NCI-H2171 (cell line): ENCODE measurements at places on chromosomes 12 and 14.
A peak's percentile ranks its signal among the peaks of the same experiment; 100 is the strongest.

DNA sequence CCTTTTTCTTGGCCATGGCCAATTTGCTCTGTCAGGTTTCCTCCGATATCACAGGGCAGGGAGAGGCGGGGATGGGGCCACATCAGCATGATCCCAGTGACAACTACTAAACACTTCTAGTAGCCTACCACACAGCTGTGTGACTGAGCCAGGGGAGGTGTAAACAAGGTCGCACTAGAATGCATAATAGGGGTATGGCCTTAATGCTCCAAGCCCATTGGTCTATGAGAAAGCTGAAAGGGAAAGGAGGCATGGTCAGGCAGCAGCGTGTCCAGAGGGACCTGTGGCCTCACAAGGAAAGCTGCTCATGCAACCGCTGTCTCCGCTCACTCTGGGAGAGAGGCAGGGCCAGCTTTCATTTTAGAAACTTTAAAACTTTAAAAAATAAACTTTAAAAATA is 27.5 kb upstream of the ACTR6 start:
- no peak for DNase-seq

GRCh38 chr14:30426463-30426862 is 132.5 kb upstream of the G2E3 start:
- no peak for DNase-seq

DNA sequence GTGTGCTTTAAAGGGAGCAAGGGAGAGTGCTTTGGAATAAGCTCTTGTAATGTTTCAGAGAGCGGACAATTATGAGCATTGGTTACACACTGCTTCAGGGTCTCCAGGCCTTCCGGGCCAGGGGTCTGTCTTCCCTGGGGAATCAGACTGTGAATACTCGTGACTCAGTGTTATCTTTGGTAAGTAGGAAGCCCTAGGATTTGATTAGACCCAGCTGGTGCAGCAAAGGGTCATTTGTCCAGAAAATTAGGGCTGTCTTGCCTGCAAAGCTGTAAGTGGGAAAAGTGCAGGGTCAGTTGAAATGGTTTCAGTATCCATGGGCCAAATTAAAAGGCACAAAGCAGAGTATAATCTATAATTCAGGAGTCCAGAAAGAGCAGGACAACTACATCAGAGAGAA is 475.6 kb downstream of the MED13L start:
- no peak for DNase-seq

DNA sequence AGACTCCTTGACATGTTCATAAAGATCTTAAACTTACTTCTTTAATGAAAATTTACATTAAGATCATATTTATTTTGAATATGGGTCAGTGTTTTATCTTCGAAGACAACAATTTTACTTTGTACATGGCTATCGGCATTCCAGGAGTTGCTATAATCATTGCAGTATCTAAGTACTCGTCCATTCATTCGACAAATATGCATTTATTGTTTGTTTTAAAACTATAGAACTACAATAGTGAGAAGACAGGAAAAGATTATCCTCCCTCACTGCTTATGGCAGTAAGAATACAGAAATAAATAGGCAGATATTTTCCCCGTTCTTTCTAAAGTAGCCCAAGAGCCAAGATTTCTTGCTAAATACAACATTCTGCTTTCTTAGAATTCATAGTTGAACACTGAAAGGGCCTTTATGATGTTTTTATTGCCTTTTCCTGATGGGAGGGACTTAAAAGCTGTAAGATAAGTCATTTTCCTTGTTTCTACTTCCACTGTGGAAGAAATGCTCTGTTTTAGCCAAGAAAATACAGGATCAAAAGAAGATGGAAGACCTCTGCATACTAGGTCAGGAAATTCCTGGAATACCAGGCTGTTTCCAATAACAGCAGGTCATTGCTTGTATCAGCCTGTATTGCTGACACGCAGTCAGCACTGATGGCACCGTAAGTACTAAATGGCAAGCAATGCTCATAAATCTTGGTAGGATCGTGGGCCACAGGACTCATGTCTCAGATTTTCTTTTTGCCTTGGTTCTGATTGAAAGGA is 521.0 kb upstream of the ATP2B1 start:
- no peak for DNase-seq

DNA sequence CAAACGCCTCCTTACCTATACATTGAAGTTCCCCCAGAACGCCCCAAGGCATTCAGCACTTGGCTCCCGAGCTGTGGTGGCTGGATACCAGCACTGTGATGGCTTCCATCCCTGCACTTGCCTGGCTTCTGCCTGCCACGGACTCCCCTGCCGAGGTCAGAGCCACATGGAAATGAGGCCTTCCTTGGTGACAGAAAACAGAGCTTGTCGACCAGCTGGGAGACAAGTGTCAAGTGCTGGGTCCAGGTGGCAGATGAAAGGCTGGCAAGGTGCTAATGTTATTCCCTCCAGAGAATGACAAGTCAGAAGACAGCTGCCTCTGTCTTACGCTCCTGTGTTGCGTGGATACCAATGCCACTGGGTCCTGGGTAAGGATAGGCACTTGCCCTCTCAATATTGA is 26.2 kb upstream of the GNG2 start:
- DNase-seq, result peak; percentile 17

GRCh38 chr12:61629702-61630101 is 630.5 kb upstream of the USP15 start:
- no peak for DNase-seq

GRCh38 chr14:23055147-23055550 is 2.2 kb downstream of the CDH24 start:
- DNase-seq, result no peak

GRCh38 chr12:95520816-95521215 is 30.5 kb downstream of the USP44 start:
- DNase-seq, result no peak

- no peak for DNase-seq
Measured at GRCh38 chr12:25323581-25323982, 72.9 kb upstream of the KRAS start.

GRCh38 chr14:72736786-72737559 is 156.9 kb downstream of the DPF3 start:
- peak; percentile 35 for DNase-seq

GRCh38 chr14:92386637-92387036 is 63.7 kb downstream of the SLC24A4 start:
- no peak for DNase-seq

DNA sequence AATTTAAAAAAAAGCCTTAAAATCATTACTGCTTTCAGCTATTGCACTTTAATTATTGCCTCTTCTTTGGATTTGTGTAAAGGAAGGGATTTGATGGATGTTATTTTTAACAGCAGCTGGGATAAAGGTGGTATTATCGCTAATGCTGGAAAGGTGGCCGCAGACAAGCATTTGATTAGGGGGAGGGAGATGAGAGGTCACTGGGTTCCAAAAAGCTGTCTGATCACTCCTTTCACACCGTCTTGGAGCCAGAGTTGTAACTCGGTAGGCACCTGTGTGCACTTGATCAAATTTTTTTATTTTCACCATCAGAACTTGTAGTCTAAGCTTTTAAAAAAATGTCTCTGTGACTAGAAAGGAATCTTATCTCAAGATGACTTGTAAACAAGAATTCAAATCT is 99.8 kb downstream of the AKAP6 start:
- no peak for DNase-seq

DNA sequence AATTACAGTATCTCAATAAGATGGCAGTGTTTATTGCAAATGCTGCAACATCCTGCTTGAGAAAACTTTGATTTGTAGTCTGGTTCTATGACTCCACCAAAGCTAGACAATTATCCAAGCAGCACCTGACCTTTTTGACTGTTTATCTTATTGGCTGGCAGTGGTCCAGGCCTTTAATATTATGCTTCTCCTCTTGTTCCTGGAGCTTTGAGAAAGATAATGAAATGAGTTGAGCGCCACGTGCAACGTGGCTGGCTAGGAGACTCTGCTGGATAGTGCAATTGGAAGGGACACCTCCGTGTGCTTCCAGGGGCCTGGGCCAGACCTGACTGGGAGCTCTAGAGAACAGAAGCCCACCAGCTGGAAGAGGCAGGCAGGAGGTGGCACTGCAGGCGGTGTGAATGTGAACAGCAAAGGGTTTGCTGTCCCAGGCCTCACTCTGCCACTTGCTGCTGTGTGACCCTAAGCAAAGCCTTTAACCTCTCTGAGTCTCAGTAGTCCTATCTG is 349.3 kb downstream of the CACNA1C start:
- DNase-seq, result no peak

DNA sequence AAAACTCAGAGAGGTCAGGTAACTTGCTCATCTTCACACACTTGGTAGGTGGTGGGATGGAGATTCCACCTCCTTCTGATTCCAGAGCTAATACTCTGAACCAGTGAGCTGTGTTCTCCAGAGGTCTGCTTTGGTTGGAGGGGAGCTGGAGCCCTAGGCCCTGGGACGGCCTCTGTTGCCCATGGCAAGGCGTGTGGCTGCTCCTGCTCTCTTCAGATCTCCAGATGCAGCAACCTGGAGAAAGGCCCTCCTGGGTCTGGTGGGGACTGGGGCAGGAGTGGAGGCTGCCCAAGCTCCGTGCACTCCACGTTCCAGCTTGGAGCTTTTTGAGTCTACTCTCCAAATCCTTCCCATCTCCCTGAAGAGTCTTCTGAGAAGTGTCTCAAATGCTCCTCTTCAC is 10.7 kb downstream of the CCND2 start:
- DNase-seq, result no peak

DNA sequence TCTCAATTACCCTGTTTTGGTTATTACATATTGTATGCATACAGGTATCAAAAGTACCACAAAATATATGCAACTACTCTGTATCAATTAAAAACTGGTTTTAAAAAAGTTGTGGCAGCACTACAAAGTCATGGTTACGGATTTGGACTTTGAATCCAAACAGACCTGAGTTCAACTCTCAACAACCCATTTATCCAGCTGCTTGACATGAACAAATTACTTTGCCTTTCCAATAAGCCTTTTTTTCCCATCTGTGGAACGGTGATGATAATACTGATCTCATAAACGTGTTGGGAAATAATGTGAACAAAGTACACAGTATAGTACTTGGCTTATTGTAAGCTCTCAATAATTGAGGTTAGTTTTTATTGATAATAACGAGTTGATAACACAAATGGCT is 85.0 kb downstream of the MNAT1 start:
- DNase-seq, result no peak

DNA sequence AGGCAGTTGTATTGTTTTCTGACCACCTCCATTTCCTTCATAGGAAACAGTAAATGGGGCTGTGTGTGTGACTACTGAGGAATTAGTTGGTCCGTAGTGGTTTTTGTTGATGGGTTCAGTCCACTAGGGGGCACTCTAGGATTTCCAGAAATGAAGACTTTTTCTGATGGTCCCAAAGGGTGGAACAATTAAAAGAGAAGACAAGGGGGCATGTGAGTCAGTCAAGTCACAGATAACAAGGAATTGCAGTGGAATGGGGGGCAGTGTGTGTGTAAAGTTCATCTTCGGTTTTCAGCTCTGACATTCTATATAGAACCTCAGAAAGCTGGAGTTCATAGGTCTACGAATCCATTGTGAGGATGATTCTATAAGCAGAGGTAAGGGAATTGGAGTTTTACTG is 186.6 kb upstream of the OR4E1 start:
- DNase-seq, result no peak

GRCh38 chr12:65923228-65923627 is 98.9 kb downstream of the HMGA2 start:
- DNase-seq, result no peak

DNA sequence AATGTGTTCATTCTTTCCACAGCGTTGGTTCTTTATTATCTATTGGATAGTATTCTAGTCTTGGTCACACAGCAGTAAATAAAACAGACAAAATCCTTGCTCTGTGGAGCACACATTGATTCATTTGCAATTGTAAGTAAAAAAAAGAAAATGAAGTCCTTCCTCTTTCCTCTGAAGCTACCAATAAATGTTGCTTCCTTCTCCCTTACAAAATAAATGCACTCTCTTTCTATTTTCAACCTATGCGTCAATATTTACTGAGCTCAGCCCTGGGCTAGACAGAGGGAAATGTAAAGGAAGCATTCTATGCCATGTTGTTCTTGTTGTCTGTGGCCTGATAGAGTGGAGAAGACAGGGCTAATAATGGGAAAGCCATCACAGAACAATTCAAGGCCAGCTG is 2.9 kb downstream of the ABHD12B start:
- DNase-seq, result no peak

DNA sequence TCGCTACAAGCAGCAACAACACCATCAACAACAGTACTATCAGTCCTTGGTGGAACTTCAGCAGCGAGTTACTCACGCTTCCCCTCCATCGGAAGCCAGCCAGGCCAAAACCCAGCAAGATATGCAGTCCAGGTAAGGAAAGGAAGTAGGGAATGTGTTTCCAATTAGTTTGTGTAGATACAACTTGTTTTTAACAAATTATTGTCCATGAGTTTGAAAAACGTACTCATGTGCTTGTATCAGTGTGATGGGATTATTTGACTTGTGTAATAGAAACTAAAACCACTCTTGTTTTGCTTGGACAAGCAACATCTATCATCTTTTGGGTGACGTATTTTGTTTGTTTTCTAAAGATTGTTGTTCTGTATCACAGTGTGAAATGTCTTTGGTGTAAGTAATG is 137.9 kb downstream of the NAV3 start:
- DNase-seq, result no peak

DNA sequence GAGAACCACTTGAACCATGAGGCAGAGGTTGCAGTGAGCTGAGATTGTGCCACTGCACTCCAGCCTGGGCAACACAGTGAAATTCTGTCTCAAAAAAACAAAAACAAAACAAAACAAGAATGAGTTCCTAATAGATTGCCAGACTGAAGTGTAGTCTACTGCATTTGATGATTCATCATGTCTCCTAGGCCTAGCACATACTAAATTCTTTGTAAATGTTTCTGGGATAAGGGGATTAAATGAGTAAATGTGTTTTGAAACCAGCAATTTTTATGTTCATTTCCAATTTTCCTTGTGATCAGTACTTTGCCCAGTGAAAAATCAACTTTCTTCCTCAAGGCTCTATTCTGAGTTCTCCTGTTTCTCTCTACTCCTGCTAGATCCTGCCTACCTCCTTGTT is 2.9 kb upstream of the DYRK2 start:
- DNase-seq, result no peak

GRCh38 chr14:99215277-99215676 is 56.7 kb downstream of the BCL11B start:
- DNase-seq, result no peak

DNA sequence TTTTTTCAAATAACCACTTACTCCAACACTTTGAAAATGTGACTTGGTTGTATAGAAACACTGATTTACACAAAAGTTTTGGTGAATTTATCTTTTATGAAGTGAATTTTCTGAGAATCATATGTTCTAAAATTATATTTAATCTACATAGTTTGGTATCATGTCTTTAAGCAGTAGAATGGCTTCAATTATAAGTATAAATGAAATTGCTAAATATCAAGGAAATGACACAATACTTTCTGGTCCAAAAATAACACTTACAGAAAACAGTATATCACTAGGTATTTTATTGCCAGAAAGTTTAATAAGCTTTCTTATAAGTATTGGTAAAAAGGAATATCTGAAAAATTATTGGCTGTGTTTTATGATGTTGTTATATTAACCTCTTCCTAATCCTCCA is 90.9 kb downstream of the SRGAP1 start:
- no peak for DNase-seq

- peak; percentile 13 for DNase-seq
Measured at GRCh38 chr12:106147956-106148355, 9.2 kb upstream of the NUAK1 start.

GRCh38 chr14:94624537-94625352 is 12.6 kb downstream of the SERPINA3 start:
- no peak for DNase-seq
